ENCODE measurements at places on chromosomes 12 and 14.

GRCh38 chr14:101250948-101251811 is 310.1 kb upstream of the DIO3 start:
- no peak for DNase-seq

DNA sequence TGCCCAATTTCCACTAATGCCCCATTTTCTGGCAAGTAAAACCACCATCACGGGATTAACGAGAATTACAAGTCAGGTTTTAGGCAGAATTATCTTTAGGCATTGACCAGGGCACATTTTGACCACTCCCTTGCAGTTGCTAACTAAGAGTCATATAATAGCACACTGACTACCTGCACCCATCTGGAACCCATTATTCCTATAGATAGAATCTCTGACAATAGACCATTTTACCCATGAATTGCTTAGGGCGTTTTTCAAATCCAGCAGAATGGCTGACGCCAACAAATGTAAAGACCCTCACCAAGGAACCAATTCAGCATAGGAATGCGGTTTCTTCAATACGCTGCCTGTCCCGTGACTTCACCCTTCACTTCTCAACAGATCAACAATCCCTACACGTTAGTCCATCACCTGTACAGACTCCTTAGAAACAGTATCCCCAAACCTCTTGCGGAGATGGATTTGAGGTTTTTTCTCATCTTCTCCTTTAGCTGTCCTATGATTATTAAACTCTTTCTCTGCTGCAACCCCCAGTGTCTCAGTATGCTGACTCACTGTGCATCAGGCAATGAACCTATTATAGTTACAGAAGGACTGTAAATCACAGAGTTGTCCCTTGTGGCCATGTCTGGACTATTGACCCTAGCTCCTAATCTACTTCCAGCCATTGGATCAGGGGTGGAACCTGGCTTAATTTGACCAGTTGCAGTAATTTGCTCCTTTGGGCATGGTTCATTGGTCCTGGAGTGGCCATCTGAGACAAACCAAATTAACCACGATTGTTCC is 177.3 kb upstream of the PLXNC1 start:
- DNase-seq, result no peak

DNA sequence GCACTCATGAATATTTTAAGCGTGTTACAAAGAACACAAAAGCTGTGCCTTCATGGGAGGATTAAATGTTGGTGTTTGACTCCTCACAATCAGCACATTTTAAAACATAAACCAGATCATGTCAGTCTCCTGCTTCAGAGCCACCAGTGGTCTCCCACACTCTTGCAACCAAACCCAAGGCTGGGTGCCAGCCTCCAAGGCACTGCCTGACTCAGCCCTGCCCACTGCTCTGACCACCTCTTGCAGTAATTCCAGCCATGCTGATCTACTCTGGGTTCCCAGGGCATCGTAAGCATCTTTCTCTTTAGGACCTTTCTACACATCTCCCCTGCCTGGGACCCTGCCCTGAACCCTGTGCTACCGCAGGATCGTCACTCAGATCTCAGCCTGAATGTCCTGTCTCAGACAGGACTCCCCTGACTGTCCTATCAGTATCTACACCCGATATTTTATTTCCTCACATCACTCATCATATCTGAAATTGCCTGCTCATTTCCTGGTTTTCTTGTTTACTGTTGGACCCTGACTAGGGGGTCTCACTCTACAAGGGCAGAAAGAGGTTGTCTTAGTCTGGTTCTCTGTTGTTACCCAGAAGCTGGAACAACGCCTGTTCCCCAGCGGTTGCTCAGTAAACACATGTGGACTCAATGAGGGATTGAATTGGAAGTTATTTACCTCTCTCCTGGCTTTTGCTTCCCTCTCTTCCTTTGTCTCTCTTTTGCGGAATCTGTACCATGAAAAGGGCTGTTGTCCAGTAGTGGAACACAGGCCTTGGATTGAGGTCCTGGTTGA is 449.8 kb downstream of the RAD51B start:
- no peak for DNase-seq

DNA sequence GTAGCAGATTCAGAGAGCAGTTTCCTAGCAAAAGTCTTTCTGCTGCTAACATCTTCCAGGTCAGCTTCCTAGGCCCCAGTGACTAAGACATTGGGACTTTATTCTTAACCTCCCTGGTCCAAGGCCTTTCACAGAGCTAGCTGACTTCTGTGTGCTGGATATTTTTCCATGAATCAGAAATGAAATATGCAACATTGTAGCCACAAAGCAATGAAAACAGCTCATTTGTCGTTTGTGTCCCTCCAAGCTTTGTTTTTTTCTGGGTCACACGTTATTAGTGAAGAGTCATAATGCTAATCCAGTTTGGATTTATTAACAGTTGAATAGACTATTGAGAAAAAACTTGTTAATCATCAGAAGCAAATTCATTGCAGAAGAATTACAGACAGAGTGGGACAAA is 82.4 kb downstream of the ARF6 start:
- DNase-seq, result peak; percentile 72

DNA sequence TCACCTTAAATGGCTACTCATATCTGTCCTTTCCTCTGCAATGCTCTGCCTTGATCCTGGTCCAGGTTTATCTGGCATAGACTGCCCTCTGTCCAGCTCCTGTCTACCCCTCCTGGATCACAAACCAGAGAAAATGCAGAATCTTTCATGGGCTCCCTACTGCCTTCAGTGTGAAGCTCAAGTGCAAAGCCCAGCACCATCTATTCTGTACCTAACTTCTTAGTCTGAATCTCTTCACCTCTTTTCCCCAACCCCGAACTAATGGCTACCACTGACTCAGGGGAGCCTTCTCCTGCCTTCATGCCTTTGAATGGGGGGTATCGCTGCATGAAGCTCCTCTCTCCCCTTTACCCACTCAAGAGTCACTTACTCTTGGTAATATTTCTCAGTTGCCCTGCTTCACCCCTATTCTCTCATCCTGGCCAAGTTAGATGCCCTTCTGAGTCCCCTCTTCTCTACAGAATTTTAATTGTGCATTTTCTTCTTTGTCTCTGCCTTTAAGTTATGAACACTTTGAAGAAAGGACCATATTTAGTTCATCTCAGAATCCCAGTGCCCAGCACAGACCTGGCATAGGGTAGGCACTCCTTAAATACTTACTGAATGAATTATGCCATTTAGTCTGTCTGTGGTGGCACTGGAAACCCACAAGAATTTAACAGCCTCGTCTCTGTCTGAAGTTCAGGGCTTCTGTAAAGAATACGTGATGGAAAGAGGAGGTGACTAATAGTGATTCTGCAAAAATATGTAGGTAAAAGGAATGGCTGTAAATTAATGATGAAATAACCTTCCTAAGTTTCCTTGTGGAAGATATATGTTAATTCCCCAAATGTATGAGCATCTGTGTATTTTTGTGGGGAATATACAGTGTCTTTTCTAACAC is 191.3 kb upstream of the AMIGO2 start:
- DNase-seq, result peak; percentile 98

- DNase-seq, result no peak
These were observed 6.7 kb downstream of the SERPINA9 start for GRCh38 chr14:94469261-94469660.

DNA sequence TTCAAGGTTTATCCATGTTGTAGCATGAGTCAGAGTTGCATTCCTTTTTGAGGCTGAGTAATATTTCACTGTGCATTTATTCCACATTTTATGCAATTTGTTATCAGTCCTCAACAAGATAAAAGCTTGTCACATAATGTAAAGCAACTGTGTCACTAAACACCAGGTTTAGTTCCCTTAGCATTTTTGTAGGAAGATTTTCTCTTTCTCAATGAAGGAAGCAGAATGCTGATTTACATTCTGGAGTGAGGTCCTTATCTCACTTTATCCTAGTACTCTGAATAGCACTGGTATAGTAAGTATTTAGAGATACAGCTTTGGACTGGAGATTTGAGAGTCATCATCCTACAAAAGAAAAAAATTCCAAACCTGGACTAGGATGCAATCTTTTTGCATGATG is 9.8 kb upstream of the EXD2 start:
- DNase-seq, result no peak

GRCh38 chr12:96400631-96401075 is 414 bp upstream of the CDK17 start:
- DNase-seq, result peak; percentile 56

- peak; percentile 4 for DNase-seq
These were observed 1.5 kb upstream of the NTS start for GRCh38 chr12:85872497-85873091.

- DNase-seq, result no peak
These were observed 17.7 kb downstream of the PLEKHG3 start for GRCh38 chr14:64721899-64722298.

- DNase-seq, result no peak
These were observed 116.6 kb downstream of the GCH1 start for GRCh38 chr14:54785778-54786770.

GRCh38 chr14:34368115-34368970 is 93.7 kb downstream of the SPTSSA start:
- DNase-seq, result peak; percentile 39

DNA sequence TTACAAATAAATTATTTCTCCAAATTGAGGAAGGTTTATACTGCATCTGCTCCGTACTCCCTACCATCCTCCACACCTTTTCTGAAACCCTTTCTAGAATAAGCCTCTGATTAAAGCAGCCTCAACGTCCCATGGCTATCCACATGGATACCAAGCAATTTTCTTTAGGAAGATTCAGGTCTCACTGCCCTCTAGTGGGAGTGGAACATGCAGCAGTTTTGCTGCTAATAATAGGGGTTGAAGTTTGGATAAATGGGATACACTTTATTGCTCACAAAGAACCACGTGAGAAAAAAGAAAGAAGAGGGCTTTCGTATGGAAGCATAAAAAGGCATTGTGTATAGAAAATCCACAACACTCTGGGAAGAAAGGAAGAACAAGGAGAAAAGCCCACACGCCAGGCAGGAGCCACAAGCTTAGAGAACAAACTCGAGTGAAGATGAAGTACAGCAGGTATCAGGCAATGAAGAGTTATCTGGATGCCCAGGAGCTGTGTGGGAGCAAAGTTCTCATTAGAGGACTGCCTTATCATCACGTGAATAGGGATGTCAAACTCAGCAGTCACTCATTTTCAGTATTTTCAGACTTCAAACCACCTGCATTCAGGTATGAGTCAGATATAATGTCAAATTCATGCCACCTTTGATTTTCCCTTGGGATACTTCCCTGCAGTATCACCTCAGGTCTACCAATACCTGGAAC is 45.8 kb downstream of the CCER1 start:
- DNase-seq, result peak; percentile 42

DNA sequence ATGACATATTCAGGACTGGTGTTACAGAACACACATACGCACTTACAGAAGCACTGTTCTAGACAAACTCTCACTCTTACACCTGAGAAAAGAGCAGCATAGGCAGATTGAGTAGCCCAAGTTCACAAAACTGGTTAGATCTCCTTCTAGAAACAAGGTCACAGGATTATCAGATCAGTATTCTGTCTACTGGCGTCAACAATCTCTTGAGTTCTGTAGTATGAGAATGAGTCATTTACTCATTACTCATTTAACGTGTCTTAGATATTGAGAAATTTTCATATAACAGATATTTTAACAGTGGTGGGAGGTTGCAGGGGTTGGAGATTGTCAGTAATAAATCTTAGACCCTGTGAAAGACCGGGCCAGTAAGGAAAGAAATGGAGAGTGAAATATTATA is 2.8 kb upstream of the TSPAN8 start:
- DNase-seq, result peak; percentile 50

DNA sequence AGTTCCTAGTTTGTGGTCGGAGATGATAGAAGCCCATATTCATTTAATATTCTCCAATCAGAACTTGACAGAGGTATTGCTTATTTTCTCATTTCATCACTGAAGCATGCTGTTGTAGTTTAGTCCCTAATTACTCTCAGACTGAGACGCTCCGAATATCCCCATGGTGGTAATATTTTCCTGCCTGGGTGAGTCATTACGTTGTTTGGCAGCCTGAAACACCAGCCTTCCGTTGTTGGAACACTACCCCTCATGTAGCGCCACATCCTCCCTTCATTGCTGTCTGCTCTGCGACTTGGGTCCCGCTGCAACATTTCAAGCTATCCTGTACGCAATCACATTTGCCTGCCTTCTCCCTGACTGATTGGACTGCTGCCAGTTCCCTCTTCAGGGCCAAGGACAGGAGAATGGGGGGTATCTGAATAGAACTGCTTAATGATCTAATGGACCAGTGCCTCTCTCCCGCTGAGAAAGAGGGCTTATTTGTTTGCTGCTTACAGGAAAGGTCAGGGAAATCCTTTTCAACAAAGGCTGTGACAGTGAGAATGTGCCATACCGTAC is 369.1 kb downstream of the NPAS3 start:
- no peak for DNase-seq
